Activated CD4-positive, alpha-beta T cell treated with anti-CD3 and anti-CD28 coated beads, Interleukin-2, Interleukin-6, amounts not matched to agents 100 ng/mL and 50 ng/mL, durations not matched to agents 16 hours and 8 hours (primary cell): ENCODE measurements at places on chromosomes 16 and 17.
A peak's percentile ranks its signal among the peaks of the same experiment; 100 is the strongest.

DNA sequence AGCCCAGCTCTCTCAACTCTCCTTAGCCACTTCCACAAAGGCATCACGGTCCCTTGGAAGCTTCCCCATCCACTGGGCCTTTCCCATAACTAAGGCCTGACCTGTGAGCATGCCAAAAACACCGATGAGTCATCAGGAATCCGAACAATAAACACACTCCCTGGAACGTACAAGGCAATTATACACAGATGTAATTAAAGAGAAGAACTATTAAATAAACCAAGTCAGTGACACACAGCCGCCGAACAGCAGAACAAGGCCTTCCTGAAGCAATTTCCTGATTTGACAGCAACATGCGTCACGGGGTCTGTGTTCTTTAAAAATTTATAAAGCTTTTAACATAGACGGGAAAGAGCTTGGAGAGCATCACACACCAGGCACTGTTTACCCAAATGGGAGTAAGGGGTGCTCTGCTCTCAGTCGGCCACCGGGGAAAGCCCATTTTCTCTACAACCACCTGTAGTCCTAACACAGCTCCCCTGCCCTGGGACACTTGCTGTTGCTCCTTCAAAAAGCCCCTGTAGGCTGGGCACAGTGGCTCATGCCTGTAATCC lies 29.4 kb downstream of the COG7 start:
- DNase-seq: no peak

GRCh38 chr17:73856556-73856955 lies 212.3 kb upstream of the SDK2 start:
- no peak for DNase-seq

DNA sequence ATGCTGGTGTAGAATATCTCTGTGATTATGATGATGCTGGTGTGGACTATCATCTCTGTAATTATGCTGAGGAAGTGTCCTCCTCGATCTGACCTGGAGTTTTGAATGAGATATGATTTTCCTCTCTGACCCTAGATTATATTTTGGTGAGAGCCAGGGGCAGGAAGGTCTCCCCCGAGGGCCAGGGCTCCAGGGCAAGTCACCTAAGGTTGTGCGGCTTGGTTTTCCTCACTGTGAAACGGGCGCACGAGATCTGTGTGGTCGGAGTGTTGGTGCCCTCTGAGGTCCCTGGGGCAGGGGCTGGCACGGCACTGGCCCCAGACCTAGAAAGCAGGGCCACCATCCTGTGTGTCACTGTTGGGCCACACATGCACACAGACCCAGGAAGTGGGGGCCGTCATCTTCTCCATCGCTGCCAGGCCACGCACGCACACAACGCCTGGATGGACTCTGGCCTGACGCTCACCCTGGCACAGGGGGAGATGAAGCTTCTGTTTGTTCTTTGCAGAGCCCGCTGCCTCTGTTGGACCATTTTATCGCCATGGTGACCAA lies 67.7 kb upstream of the ZNF469 start:
- no peak for DNase-seq

DNA sequence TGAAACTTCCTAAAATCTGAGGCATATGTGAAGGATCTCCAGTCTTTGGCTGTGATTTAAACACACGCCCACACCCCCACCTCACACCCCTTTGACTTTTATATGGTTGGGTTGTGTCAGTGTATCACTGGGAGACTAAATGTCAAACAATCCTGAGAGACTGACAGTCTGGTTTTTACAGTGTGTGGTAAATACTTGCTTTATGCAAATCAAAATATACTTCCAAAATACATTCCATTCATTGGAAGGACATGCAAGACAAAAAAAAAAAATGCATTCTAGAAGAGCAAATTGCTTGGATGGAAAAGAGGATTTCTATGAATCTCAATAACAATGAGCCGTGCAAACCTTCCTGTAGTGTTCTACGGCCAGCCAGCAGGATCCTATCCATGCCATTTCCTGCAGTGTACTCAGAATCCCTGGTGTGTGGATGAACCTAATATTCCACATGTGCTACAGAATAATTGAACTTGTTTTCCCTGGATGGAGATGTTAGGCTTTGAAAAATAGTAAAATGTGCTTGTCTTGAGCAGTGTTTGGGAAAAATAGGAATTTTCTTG lies 602.1 kb upstream of the GOT2 start:
- no peak for DNase-seq

DNA sequence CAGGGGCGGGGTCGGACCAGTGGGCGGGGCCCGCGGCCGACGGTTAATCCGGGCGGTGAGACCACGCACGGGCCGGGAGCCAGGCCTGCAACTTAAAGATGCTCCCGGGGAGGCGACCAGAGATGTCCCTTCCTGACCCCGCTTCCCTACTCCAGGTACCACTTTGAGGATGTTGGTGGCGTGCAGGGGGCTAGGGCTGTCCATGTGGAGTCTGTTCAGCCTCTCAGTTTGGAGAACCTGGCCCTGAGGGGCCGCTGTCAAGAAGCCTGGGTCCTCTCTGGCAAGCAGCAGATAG lies 580 bp downstream of the RANGRF start:
- DNase-seq: peak; percentile 87

DNA sequence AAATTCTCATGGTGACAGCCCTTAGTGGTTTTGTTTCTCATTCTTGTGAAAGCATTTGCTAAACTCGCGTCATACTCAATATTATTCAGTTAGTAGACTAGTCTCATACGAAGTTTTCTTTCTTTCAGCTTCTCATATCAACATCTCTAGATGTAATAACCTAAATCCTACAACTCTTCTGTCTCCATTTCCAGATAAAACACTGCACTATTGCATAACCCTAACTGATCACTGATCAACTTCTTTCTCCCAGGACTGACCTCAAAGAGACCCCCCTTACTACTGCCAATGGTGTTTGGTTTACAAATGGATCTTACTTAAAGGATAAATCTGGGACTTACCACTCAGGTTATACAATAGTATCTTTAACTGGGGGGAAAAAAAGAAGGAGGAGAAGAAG lies 36.3 kb upstream of the TEKT1 start:
- DNase-seq: no peak

DNA sequence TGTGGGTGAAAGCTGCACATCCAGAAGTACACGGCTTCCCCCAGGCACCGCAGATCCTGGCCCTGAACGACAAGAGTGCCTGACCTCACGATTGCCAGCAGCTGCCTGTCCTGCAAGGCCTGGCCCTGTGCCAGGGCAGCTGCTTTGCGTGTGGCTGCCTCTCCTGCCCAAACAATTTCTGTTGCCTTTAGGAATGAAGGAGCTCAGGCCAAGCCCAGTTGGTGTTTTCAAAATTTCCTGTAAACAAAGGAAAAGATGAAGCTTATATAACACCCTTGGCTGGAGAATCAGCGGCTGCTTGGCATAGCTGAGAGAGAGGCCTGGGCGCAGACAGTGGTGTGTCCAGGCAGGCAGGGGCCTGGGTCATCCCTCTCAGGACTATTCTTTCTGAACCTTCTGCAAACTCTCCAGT lies 11.7 kb upstream of the SLC47A2 start:
- DNase-seq: no peak

- no peak for DNase-seq
Observed at GRCh38 chr17:15896834-15897233, 48.1 kb upstream of the ADORA2B start.

GRCh38 chr17:37661400-37662014 lies 18.3 kb upstream of the DDX52 start:
- no peak for DNase-seq

- DNase-seq: peak; percentile 16
Observed at GRCh38 chr16:1612320-1613111, at the start of gene CRAMP1. Gene CRAMP1 (plus strand): TSS chr16:1612360. CDS start chr16:1614640, 2,280 bp downstream.

GRCh38 chr17:81457917-81458555 lies 54.6 kb downstream of the ACTG1 start:
- DNase-seq: no peak

DNA sequence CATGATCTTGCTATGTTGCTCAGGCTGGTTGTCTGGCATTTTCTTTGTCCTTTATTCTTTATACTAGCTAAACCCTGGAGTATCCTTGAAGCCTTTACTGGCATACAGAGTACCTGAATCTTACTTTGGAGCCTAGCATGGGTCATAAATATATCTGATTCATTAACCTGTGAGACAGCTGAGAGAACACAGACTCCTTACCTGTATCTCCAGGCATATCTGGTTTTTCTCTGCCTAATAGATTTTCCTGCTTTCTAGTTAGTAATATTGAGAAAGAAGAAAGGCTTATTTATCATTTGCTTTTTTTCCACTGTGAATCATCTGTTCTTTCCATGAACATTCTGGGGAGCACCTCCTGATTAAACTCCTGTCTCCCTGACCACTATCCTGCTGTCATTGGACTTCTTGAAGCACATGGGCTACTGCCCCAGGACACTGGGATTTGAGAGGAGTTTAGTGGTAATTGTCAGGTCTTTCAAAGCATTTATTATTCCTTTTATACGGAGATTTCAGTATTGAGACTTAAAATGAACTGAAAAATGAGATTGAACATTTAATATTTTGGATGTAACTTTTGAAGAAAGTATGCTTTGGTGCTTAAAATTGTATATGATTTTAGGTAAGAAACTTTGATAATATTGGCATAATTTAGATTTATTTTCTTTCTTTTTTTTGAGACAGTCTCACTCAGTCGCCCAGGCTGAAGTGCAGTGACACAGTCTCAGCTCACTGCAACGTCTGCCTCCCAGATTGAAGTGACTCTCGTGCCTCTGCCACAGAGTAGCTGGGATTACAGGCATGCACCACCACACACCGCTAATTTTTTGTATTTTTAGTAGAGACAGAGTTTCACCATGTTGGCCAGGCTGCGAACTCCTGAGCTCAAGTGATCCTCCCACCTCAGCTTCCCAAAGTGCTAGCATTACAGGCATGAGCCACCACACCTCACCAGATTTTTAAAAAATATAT lies 8.6 kb downstream of the PDP2 start:
- DNase-seq: no peak

DNA sequence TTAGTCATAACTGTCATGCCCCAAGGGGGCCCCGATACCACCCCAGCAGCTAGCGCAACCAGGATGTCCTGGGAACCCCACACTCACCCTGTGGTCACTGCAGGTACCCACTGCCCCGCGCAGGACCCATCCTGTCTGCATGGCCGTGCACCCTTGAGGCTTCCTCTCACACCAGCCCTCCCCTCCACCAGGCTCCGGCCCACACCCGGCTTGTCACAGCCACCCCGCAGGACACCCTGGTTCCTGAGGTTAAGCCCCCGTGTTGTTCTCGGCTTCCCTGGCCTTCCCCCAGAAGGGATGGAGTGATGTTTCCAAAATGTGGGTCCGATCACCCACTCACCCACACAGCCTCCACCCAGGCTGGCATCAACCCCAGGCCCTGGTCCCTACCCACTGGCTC lies 7.5 kb downstream of the DNASE1L2 start:
- no peak for DNase-seq

DNA sequence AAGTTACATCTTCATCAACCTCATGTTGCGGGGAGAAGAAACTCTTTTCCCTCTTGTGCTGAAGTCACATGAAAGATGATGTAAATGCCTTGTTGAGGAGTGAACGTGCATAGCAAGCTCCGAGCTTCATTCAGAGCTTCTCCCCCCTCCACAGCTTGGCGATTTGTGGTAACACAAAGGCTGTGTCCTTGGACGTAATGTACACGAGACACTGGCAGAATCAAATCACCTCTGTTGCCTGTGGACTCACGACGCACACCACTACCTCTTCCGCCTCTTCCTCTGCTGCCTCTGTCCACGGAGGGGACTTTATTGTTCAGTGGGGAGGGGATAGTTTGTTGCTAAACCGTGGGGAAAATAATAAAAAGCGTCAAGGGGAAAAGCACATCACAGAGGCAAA lies 54.9 kb upstream of the CHMP6 start:
- no peak for DNase-seq

DNA sequence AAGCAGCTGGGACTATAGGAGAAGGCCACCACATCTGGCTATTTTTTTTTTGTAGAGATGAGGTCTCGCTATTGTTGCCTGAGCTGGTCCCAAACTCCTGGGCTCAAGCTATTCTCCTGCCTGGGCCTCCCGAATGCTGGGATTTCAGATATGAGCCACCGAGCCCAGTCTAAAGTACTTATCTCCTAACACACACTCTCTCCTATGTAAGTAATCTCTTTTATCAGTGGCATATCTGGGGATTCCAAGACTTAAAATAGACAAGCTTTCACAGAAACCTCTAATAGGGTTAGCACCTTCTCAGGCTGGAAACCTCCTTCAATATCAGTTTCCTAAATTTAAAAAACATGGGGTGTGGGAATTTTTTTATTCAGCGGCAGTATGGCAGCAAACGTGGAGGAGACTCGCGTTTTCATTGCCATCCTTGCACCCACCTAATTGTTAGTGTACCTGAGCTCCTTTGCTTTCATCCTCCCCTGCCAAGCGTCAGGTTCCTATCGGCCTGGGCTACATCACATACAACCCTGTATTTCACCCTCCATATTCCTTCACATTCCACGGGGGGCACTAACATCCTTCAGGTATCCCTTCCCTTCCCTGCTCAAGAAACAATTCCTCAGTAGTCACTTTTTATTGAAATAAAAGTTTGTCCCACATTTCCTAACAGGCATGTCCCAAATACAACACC lies 1.1 kb downstream of the EZH1 start:
- DNase-seq: no peak

DNA sequence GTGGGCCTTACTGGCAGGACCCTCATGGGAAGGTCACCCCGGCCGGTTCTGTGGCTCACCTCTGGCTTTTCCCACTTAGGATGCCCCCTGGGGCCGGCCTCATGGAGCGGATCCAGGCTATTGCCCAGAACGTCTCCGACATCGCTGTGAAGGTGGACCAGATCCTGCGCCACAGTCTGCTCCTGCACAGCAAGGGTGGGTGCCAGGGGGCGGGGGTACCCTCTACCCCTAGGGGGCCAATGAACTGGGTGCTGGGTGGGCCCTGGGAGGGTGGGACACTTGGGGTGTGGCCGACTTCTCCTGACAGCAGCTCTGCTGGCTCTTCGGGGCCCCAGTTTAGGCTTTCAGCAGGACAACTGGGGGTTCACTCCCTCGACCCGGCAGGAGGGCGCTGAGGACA lies 34.3 kb downstream of the MGAT5B start:
- no peak for DNase-seq

GRCh38 chr17:18261146-18261515 lies 669 bp downstream of the MIEF2 start:
- DNase-seq: peak; percentile 23

GRCh38 chr16:50509521-50510341 lies 38.5 kb upstream of the NKD1 start:
- DNase-seq: peak; percentile 50

- DNase-seq: peak; percentile 98
Observed at GRCh38 chr17:20155258-20156195, 146.4 kb downstream of the SPECC1 start.

DNA sequence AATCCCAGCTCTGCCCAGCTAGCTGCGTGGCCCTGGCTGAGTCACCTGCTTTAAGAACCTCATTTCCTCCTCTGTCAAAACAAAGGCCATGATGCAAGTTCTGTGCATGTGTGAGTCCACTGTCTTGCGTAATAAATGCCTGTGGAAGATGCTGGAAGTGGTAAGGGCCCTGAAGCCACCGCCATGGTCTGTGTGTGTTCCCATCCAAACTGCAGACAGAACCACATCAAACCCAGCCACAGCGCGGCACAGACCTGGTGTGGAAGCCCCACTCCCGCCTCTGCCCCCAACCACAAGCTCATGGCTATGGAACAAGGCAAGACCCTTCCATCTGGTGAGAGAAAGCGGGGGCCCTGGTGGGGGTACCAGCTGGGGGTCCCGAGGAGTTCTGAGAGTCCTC lies 26.0 kb downstream of the NECAB2 start:
- DNase-seq: peak; percentile 18
